ENCODE measurements at places on chromosomes 4 and X.

GRCh38 chr4:118816538-118817177 lies 19.3 kb downstream of the SEC24D start:
- no peak for DNase-seq

DNA sequence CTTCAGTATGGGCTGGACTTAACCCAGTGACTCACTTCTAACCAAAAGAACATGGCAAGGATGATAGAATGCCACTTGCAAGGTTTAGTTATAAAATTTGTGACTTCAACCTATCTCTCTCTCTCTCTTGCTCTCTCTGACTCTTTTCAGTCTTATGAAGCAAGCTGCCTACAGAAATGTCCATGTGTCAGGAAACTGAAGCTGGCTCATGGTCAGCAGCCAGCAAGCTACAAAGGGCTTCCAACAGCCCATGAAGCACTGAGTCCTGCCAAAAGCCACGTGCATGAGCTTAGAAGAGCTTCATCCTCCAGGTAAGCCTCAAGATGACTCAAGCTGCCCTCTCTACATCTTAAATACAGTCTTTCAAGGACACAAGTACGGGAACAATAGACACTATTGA lies 100.3 kb downstream of the HS3ST1 start:
- DNase-seq, result no peak

- no peak for DNase-seq
Measured at GRCh38 chrX:135393051-135393450, 28.7 kb upstream of the SMIM10L2A start.

GRCh38 chr4:181550381-181550780 lies 692.8 kb upstream of the TENM3 start:
- no peak for DNase-seq

DNA sequence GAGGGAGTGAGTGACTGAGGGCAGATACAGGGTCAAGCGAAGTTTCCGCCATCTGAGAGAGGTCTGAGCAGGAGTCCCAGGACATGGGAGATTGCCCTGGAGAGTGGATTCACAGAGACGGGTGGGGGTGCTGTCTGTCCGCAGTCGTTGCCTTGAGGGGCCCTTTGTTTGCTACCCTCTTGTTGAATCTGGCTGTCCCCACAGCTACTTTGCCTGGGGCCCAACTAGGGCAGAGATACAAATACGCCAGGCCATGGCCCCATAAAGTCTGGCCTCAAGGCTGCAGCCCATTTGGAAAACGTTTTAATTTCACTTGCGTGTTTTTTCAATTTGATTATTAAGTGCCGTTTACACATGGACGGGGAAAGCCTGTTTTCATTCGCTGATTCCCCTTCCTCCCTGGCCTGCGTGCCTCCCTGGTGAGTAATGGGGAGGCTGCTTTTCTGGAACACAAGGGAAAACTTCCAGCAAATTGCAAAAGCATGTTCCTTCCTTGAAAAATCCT lies 134.4 kb downstream of the SMIM20 start:
- DNase-seq, result no peak

DNA sequence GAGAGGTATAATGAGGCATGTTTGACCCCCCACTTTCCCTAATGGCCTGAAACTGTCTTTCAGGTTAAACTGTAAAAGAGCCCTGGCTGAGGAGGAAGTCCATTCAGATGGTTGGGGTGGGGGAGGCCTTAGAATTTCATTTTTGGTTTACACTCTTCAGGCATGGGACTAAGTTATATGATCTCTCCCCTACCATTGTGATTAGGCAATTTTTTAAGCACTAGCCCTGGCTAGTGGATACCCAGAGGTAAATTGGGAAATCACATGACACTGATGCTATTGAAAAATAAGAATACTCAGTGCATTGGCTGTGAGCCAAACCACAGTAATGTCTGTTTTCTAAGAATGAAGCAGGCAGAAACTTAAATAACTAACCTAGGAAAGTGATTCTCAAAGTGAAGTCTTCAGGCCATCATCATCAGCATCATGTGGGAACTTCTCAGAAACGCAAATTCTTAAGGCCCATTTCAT lies 149.7 kb downstream of the RRAGB start:
- DNase-seq, result no peak

DNA sequence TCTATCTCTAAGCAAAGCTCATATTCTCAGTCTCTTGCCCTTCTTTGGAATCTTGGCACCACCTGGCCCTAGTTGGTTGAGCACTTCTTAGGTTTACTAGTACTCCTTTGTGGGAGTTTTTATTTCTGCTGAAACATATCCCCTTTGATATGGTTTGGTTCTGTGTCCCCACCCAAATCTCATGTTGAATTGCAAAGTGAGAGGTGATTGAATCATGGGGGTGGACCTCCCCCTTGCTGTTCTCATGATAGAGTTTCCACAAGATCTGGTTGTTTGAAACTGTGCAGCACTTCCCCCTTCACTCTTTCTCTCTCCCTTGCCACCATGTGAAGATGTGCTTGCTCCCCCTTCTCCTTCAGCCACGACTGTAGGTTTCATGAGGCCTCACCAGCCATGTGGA lies 22.2 kb upstream of the SYNPO2 start:
- DNase-seq, result no peak

GRCh38 chr4:173522160-173522950 lies 7.7 kb downstream of the HAND2 start:
- DNase-seq, result no peak

DNA sequence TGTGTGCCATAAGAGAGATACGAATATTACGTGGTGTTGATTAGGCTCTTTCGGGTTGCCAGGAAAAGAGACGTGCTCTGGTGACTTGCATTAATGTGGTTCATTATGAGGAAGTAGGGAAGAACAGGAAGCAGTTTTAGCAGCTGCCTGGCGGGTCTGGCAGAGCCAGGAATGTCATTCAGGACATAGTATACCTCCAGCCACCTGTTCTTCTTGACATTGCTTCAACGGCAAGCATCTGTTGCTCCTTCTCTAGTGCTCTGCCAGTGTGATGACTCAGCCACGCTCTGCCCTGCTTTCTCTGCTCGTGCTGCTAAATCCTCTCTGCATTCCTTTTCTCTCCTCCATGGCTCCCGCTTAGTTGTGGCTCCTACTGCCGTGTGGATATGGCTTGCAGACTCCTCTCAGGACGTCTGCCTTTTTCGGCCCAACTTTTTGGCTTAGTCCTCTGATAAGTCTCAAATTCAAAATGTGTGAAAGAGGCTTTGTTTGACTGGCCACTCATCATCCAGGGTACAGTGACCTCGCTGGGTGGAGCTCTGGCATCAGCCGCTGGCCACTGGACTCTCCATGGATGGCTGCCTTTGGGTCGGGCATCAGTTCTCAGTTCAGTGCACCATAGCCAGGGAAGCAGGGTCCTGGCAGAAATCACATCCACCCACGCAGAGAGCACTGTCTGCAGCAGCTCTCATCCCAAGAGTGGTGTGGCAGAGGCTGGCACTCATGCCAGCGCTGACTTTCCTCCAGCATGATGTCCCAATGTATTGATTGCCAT lies 89.3 kb upstream of the KLF3 start:
- DNase-seq, result peak; percentile 81

DNA sequence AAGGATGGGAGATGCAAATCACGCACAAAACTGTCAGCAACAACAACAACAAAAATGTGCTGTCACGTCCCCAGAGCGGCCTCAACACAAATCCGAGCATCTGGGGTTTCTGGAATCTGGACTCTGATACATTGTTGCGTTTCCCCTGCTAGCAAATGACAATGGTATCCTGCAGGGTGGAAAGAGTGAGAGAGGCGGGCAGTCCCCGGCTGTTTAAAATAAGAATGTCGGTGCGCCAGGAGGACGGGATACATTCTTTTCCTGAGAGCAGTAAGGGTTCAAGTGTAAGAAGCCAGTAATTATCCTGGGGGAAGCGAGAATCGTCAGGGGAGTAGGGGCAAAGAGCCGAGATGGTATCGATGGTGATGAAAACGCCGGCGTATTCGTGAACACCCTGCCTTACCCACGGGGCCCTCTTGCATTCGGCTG lies 310.2 kb downstream of the ASMT start:
- no peak for DNase-seq

DNA sequence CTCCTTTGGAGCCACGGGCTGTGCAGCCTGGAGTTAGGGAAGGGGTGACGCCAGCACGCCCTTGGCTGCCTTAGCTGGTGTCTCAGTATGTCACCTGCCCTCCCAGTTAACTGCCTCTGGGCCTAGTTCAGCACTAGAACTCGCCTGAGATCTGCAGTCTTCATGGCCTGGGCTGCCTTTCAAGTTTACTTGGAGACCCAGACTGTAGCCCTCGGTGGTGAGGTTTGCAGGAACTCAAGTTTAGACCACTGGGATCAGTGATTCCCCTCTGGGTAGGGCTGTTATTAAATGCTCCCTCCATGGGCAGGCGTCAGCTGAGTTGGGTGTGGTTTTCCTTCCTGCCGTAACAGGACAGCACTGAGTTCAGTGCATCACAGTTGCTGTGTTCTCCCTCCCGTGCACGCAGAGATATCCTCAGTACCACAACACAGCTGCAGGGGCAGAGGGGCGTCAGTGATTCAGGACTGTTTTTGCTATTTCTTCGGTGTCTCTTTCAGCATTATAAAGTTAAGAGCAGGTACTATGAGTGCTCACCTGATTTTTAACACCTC lies 30.5 kb downstream of the PLAC8 start:
- no peak for DNase-seq

- DNase-seq, result no peak
Measured at GRCh38 chr4:8699479-8700145, 107.0 kb downstream of the CPZ start.

DNA sequence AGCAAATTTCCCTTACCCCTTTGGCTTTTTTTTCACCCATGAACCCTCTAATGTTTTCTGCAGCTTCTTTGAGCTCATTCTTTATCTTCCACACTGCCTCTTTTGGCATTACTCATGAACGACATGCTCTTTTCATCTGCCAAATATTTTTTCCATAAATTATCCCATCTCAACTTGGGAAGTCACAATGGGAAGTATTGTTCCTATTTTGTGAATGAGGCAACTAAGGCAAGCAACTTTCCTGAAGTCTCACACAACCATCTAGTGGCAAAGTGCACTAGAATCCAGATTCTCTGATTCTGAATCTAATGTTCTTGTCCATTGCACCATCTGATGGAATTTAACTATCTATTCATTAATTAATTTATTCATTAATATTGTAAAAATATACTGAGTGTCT lies 625 bp downstream of the RTL9 start:
- no peak for DNase-seq

- DNase-seq, result no peak
Measured at GRCh38 chr4:38213083-38213805, 253.0 kb downstream of the PTTG2 start.

GRCh38 chr4:141636771-141637460 lies 533 bp downstream of the IL15 start:
- no peak for DNase-seq

DNA sequence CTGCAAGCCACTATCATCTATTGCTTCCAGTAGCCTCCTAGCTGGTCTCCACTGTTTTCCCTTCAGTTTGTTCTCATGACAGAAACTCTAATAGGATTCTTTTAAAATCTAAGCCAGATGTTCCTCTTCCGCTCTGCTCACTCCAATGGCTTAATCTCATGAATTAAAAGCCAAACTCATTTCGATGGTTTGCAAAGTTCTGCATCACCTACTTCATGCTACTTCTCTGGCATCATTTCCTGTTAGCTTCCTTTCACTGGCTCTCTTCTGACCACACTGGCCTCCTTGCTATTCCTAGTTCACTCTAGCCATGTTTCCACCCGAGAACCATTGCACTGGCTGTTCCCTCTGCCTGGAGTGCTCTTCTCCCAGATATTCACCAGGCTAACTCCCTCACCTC lies 102.0 kb upstream of the LSM6 start:
- DNase-seq, result no peak

- DNase-seq, result no peak
Measured at GRCh38 chrX:111868726-111869638, 7.0 kb upstream of the TRPC5OS start.

DNA sequence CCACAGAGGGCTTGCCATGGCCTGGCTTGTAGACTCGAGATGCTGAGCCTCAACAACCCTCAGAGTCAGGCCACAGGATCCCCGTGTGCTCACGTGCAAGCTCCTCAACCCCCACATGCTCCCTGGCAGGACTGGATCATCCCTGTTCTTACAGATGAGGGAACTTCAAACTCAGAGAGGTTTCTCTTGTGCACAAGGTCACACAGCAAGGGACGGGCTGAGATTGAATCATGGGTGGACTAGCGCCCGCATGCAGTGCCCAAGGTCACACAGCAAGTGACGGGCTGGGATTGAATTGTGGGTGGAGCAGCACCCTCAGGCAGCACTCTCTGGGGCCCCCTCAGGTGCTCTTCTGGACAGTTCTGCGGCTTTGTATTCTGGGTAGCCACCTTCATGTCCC lies 60.6 kb upstream of the AFAP1 start:
- DNase-seq, result no peak

Measured in head of caudate nucleus (tissue), 42 donors.